AG20443 (cell line): ENCODE measurements at places on chromosomes 3 and 15.

DNA sequence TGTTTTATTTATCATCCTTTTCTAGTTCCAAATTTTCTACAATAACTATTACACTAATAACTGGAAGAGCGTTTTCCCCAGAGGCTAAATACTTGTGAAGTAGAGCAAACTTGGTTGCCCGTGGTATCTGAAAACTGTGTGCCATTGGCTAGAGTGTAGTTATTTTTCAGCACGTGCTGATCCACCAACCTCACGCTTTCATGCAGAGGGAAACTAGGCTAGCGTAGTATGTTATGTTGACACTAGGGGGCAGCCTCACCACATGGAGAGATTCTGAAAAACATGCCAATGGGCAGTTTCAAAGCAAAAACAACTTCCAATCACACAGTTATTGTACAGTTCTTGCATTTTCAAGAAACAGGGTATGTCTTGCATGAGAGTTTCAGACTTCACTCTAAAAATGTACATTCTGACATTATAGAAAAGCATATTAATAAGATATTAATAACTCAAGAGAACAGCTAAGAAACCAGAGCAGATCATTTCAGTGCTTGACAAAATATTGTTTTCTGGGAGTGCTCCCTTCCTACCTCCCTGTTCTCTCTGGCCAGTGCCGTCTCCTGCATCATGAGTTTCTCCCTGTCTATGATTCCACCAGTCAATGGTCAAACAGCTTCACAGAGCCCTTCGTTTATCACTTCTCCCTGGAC, 39.7 kb downstream of the SPATA12 start:
- DNase-seq = peak; percentile 81

GRCh38 chr3:151777880-151778279, 36.0 kb upstream of the AADAC start:
- no peak for DNase-seq

GRCh38 chr3:172138792-172139507, 99.6 kb downstream of the FNDC3B start:
- no peak for DNase-seq

DNA sequence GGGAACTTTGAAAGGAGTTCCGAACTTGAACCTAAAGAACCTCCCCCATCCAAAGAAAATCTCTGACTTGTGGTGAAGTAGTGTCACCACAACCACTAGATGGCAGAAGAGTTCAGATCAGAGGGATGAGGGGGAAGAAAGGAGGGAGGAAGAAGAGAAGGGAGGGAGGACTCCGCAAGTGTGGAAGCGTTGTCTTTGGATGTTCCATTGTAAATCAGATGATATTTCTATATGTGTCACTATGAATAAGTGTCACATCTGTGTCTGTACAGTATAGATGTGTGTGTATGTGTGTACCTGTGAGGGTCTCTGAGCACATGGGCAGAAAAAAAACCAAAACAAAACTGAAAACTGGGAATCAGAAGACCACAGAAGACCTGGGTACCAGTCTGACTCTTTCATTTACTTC, 16.9 kb downstream of the SLC24A1 start:
- DNase-seq = peak; percentile 85

- no peak for DNase-seq
These were observed at the start of gene SH2D7 for GRCh38 chr15:78092261-78093041. Gene SH2D7, plus strand, starts transcription at chr15:78092561. Its CDS starts 24 bp downstream, at chr15:78092585.

GRCh38 chr15:96889734-96890480, 559.4 kb downstream of the NR2F2 start:
- DNase-seq = peak; percentile 9

DNA sequence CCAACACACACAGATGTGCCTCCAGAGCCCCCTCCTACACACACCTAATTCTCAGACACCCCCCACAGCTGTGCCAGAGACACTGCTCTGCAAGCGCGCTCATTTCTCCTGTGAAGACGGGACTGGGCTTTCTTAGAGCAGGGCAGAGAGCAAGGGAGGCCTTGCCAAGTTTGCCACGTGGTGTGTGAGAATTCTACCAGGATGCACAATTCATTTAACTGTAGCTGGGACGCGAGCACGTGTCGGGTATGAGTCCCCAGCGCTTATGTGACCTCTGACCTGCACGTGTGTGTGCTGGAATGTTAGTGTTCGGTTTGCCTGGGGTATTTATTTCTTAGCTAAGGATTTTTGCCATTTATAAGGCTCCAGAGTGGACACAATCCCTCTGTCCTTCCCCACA, 37.0 kb downstream of the FEM1B start:
- DNase-seq = no peak

DNA sequence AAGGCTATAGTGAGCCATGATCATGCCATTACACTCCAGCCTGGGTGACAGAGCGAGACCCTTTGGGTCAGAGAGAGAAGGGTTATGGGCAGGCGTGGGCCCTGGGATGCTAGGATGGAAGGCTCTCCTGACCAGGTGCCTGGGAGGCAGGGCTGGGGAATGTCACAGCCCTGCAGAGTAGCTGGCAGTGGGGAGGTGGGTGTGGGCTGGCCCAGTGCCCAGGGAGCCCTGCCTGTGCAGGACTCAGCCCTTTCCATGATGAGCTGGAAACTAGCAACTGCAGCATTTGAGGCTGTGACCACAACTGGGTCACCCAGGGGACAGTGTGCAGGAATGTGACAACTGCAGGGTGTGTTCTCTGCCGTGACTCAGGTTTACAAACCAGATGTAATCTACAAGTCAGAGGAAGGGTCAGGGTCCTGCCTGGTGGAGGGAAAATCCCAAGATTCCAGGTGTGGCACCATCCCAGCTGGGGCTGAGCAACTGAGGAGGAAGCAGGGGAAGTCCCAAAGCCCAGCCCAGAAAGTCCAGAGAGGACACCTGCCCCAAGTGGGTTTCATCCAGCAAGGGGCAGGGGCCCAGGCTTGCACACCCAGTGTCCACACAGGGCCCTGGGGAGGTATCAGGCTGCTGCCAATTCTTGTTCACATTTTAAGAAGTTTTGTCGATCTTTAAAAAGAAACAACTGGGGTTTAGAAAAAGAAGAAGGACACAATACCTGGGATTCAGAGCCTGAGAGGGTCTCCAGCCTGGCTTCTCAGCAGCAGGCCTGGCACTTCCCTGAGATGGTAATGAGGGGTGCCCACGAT, 45.5 kb downstream of the SLC28A1 start:
- DNase-seq = peak; percentile 62
